M059J (cell line): ENCODE measurements at places on chromosomes 6 and 20.

DNA sequence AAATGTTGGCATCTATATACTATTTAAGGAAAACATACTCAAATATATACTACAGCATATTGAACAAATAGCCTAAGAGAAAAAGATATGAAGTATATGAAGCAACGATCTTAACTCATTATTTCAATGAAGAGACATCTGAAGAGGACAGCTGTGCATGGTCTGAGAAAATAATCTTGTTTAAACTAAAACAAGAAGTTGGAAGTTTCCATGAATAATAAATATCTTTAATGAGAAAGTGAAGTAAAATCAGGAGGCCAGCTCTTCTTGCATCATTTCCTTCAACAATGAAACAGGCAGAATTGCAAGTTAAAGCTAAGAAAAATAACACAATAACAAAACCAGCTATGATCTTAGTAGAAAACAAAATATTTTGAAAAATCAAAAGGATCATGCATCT lies 1265.4 kb upstream of the MAP3K7 start:
- DNase-seq: no peak

- DNase-seq: no peak
Observed at GRCh38 chr6:136783495-136784270, 8.6 kb downstream of the MAP3K5 start.

DNA sequence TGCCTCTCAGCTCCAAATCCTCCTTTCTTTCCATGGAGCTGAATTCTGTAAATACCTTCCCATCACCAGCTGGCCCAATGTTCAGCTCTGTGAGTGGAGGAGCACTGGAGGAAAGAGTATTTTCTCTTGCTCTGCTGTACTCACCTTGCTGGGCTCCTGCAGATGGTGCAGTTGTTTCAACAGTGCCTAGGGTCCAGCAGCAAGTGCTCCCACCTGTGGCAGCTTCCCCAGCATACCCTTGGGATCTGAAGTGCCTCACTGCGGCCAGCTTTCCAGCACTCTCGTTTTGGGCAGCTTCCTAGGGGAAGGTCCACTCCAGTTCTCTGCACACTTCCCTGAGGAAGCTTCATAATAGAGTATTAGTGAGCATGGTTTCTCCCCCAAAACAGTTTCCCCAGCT lies 170.9 kb downstream of the ARHGAP18 start:
- DNase-seq: no peak

GRCh38 chr6:130132286-130132701 lies 90.5 kb downstream of the SAMD3 start:
- no peak for DNase-seq

DNA sequence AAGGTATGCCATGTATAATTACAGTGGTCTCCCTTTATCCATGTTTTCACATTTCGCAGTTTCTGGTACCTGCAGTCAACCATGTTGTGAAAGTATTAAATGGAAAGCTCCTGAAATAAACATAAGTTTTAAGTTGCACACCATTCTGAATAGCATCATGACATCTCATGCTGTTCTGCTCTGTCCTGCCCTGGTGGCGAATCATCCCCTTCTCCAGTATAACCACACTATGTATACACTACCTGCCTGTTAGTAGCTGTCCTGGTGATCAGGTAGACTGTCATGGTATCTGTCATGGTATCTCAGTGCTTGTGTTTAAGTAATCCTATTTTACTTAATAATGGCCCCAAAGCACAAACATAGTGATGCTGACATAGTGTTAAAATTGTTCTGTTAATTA lies 97.1 kb downstream of the ZFAND3 start:
- no peak for DNase-seq

DNA sequence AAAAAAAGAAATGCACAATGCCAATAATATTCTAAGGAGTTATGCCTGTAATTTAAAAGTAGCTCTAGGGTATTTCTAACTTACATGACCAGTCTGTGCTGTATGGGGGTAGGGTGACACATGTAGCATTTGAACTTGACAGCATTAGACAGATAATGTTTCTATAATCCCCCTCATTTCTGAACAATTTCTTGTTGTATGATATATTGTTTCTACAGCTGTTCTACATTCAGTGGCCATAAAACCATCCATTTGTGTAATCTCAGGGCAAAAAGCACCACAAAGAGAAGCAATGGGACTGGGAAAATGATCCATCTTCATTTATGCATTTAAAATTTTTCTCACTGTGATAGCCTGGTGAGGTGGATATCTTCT lies 767.8 kb downstream of the TFAP2A start:
- no peak for DNase-seq

DNA sequence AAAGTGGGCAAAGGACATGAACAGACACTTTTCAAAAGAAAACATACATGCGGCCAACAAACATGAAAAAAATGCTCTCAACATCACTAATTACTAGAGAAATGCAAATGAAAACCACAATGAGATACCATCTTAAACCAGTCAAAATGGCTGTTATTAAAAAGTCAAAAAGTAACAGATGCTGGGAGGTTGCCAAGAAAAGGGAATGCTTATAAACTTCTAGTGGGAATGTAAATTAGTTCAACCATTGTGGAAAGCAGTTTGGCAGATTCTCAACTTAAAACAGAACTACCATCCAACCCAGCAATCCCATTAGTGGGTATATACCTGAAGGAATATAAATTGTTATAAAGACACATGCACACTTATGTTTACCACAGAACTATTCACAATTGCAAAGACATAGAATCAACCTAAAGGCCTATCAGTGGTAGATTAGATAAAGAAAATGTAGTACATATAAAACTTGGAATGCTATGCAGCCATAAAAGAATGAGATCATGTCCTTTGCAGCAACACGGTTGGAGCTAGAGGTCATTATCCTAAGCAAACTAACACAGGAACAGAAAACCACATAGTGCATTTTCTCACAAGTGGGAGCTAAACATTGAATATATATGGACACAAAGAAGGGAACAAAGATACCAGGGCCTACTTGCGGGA lies 16.3 kb downstream of the CENPQ start:
- peak; percentile 80 for DNase-seq

GRCh38 chr20:19765913-19766312 lies 7.9 kb downstream of the RIN2 start:
- no peak for DNase-seq

GRCh38 chr20:6686171-6686570 lies 81.3 kb upstream of the BMP2 start:
- no peak for DNase-seq

GRCh38 chr6:25369433-25370177 lies 90.4 kb downstream of the CARMIL1 start:
- DNase-seq: no peak

DNA sequence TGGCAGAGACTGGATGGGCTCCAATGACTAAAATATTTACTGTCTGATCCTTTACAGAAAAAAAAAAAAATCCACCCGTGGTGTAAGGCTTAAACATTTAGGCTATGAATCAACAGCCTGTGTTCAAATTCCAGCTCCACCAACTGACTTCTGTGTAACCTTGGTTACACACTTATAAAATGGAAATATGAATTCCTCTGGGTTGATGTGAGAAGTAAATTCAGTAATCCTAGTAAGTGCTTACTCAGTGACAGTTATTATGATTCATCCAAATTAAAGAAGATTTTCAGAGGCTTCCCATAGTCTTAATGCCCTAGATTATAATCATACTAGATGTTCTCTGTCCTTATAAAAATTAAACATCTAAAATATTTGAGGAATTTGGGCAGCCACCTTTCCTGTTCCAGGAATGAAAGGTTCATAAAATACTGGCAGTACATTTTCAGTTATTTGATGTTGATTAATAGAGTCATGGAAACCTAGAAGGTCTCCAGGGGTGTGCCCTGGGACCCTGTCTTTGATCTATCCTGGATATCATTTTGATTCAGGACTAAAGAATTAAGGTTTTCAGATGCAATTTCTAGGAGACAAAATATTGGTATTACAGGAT lies 180.3 kb upstream of the ZNF217 start:
- peak; percentile 99 for DNase-seq

DNA sequence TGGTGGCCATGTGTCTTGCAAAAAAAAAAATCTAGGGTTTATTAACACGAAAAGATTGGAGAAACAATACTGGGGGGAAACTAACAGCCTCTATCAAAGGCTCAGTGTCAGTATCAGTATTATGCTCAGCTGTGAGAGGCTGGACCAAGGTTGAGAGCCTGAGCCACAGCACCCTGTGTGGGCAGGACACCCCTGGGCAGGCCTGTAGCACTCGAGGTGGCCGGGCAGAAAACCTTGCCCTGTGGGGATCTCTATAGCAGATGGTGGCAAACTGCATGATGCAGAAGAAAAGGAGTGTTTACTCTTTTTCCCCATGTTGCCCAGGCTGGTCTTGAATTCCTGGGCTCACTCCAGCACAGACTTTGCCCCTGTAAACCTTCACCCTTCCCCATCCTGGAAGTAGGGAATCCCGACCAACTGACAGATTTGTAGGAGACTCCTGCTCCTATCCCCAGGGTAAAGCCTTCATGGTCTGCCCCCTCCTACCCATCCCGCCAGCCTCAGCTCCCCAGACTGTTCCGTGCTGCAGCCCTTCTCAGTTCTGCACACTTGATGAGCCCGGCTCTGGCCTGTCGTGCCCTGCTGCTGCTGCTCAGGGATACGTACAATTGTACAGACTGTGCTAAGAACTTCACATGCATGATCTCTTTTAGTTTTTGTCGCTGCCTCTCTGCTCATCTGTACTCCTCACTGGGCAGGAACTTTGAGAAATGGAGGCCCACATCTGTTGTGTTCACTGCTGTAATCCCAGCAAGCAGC lies 8.0 kb upstream of the KIFC1 start:
- DNase-seq: no peak

DNA sequence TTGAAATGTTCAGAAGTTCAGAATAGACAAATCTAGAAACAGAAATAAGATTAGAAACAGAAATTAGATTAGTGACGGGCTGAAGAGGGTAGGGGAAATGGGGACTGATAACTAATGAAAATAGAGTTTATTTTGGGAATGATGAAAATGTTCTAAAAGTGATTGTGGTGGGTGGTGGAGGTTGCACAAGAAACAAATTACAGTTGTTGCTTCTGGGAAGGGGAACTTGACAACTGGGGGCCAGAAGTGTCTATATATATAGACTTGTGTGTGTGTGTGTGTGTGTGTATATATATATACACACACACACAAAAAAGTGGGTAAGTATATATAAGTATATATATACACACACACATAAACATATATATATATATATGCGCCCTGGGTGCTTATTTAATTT lies 86.5 kb upstream of the RREB1 start:
- DNase-seq: no peak

- DNase-seq: peak; percentile 35
Observed at GRCh38 chr6:100096341-100096740, 102.3 kb upstream of the MCHR2 start.

- DNase-seq: peak; percentile 83
Observed at GRCh38 chr20:10761232-10761631, 87.4 kb upstream of the JAG1 start.

- DNase-seq: no peak
Observed at GRCh38 chr6:116451916-116452315, 9.3 kb upstream of the CALHM6 start.

- DNase-seq: no peak
Observed at GRCh38 chr20:32240205-32240604, 32.5 kb downstream of the POFUT1 start.

GRCh38 chr6:16769131-16769985 lies 8.1 kb upstream of the ATXN1 start:
- peak; percentile 100 for DNase-seq

GRCh38 chr6:79782792-79783580 lies 151.9 kb downstream of the SH3BGRL2 start:
- no peak for DNase-seq

GRCh38 chr6:55957961-55958422 lies 82.6 kb upstream of the BMP5 start:
- peak; percentile 50 for DNase-seq

- no peak for DNase-seq
Observed at GRCh38 chr6:132805548-132805947, 7.1 kb upstream of the SLC18B1 start.

GRCh38 chr6:67880939-67881705 lies 754.0 kb upstream of the ADGRB3 start:
- peak; percentile 94 for DNase-seq

DNA sequence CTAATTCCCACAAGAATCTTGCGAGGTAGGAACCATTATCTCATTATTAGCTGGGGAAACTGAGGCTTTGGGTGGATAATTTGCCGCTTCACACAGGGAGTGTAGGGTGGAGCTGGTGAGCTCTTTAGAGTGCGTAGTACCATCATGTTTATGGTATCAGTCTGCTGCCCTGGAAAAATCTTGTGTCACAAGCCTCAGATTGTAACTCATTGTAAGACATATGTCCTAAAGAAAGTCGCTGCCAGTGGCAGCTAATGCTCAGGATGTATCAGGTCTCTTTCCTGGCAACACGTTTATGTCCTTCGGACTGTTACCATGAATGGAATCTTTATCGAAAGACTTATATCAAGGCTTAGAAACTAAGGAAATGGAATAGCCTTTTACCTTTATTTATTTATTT lies 1.9 kb downstream of the ZFAND3 start:
- DNase-seq: no peak

- DNase-seq: peak; percentile 35
Observed at GRCh38 chr6:11852061-11852651, 73.6 kb upstream of the ADTRP start.

DNA sequence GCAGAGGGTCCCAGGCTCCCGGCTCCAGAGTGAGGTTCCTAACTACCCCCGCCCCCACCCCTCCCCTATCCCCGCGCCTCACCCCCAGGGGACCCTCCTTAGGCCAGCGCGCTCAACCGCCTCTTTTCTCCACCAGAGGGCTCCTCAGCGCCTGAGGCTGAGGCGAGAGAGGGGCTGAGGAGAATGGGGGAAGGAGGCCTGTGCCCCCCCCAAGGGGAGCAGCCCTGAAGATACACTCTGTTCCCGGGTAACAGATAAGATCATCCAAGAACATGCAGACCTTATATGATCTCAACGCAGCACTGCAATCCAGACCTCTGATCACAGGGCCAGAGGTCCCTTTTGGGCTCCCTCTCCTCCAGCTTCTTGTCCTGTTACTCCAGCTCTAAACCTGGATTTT lies 43.3 kb upstream of the MRPS10 start:
- DNase-seq: no peak
